Lower lobe of right lung (tissue), 2 donors: ENCODE measurements at places on chromosomes 5 and 9.

DNA sequence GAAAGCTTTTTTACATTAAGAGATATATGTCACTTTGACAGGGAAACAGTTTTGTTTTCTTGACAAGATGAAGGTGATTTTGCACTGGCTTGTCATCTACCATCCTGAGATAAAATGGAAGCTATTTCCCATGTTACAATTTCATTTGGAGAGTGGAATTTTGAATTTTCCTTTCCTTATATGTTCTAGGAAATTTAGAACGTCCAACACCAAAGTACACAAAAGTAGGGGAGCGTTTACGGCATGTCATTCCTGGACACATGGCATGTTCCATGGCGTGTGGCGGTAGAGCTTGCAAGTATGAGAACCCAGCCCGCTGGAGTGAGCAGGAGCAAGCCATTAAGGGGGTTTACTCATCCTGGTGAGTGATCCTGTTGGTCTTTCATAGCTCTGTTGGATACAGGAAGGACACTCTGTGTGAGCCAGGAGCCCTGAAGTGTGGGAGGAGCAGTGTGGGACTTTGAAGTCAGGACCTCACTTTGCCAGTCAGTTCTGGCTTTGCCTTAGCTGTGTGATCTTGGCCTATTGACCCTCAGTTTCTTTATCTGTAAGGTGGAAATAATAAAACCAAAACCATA, 887 bp downstream of the PTPDC1 start:
- no peak for DNase-seq

GRCh38 chr5:52771343-52772039, 16.2 kb upstream of the ITGA1 start:
- no peak for DNase-seq

DNA sequence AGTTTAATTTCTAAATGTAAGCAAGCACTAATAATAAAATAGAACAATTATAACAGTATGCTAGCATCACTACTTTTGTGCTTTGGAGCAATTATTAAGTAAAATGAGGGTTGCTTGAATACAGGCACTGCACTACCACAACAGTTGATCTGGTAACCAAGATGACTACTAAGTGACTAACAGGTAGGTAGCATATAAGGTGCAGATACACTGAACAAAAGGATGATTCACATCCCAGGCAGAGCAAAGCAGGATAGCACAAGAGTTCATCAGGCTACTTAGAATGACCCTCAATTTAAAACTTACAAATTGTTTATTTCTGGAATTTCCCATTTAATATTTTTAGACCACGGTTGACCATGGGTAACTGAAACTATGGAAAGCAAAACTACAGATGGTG, 48.0 kb upstream of the RGS7BP start:
- DNase-seq: no peak

- DNase-seq: no peak
Measured at GRCh38 chr9:77562019-77562748, 85.9 kb downstream of the GNA14 start.

GRCh38 chr9:14303521-14303920, 10.4 kb downstream of the NFIB start:
- DNase-seq: no peak

GRCh38 chr9:34773306-34773910, 63.5 kb upstream of the CCL21 start:
- DNase-seq: no peak

- peak; percentile 53 for DNase-seq
Measured at GRCh38 chr5:170105642-170106611, at the start of gene FOXI1. FOXI1 (plus strand) TSS chr5:170105897; CDS start chr5:170105958, 61 bp downstream.

DNA sequence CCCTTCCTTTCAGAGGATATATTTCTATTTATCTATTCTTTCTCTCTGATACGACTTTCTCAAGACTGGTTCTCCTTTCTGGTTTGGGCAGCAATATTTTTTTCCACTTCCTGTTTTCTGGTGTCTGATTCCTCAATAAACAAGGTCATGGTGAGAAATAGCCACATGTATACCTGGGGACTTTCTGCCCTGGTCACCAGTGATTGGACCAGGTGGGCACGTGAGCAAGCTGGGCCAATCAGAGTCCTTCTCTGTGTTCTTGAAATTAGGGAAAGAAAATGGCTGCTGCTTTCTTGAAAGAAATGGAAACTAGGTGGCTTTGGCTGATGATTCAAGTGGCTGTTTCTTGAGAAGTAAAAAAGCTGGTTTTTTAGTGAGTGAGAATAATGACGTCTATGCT, 18.4 kb upstream of the GSN start:
- DNase-seq: no peak

DNA sequence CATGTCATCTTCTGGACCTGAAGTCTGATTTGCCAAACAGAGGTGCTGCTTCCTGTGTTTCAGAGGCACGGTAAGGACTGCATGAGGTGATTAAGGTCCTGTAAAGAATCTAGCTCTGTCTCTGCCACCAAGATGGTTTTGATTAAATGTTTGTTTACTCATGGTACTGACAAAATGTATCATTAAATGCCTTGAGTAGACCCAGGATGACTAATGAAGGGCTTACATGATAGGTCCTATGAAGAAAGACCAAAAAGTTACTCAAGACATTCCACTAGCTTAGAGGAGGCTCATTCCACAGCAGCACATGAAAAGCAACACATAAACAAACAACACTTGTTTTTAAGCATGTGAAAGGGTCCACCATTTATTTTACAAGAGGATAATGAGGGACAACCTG, 100.9 kb downstream of the BOD1 start:
- DNase-seq: no peak
